ENCODE measurements at places on chromosomes 4 and X. TPM values are rescaled to one million over a fixed set of nuclear protein-coding genes. Genes with fewer than 3 reads are reported as not detected.

GRCh38 chr4:13516315-13516860 is 27.9 kb downstream of the NKX3-2 start:
- H3K27ac ChIP-seq: no peak overlapping the region
- H3K27me3 ChIP-seq: no peaks in the 10 kb centered on the region
- H3K36me3 ChIP-seq: no peaks in the 10 kb centered on the region
- H3K4me1 ChIP-seq: no peaks in the 10 kb centered on the region
- H3K4me3 ChIP-seq: no peak overlapping the region

GRCh38 chr4:8478371-8478770 is 37.8 kb downstream of the TRMT44 start:
- no peaks in the 10 kb centered on the region for H3K27me3 ChIP-seq
- H3K4me3 ChIP-seq: no peak overlapping the region
- no peak overlapping the region for H3K27ac ChIP-seq
- peaks cover 9% of the 10 kb centered on the region for H3K36me3 ChIP-seq

The PDCL2 gene
- total RNA-seq: not detected

The C1QTNF7 gene
- not detected for total RNA-seq

The PRRG3 gene
- not detected for total RNA-seq

DNA sequence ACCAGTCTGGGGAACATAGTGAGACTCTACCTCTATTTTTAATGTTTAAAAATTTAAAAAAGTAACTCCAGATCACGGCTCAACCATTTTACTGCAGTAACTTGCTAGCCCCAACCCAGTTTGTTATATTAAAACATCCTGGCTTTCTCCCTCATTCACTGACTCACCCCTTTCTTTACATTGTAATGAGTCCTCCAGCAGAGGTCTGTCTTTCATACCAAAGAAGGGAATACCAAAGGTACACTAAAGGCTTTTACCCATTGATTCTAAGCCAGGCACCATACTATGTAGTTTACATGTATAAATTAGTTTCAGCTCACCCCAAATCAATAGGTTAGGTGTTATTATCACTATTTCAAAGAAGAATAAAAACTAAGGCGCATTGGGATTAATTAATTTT is 286.9 kb downstream of the PACRGL start:
- no peak overlapping the region for H3K27ac ChIP-seq
- no peaks in the 10 kb centered on the region for H3K36me3 ChIP-seq
- no peaks in the 10 kb centered on the region for H3K27me3 ChIP-seq
- peaks cover 4% of the 10 kb centered on the region for H3K4me1 ChIP-seq

DNA sequence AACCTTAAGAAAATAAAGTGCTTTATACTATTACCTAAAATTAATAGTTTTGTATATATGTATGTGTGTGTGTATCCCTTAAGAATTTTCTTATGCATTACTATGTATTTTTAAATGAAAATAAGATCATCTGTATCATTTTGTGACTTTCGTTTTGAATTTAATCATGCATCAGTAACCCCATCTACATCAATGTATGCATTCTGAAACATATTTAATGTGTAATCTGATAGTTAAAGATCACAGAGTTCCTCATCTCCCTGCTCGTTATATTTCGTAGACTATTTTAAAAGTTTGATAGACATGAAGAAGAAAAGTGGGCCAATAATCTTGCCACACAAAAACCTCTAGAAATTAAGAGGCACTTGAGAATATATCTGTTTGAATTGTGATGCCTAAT is 7.4 kb downstream of the BMPR1B start:
- H3K27me3 ChIP-seq: peaks cover 3% of the 10 kb centered on the region
- no peaks in the 10 kb centered on the region for H3K4me1 ChIP-seq
- H3K36me3 ChIP-seq: no peaks in the 10 kb centered on the region
- H3K4me3 ChIP-seq: no peak overlapping the region
- H3K27ac ChIP-seq: no peak overlapping the region

The IL2RG gene
- 225 TPM for total RNA-seq

DNA sequence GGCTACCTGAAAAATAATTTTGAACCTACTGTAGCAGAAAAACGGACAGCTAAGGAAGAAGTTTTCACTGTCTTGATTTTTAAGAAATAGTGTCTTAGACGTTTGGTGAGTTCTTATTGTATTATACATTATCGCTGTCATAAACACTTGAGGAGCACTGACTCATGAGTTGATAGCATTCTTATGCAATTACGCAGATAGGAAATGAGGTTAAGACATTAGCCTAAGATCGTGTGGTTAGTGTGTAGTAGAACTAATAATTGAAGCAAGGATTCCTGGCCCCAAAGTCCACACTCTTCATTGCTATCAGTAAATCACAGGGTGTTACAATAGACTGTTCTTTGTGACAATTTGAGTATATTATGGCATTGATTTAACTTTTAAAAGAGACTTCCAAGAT is 238.1 kb downstream of the ARAP2 start:
- no peaks in the 10 kb centered on the region for H3K27me3 ChIP-seq
- DNase-seq: no peak
- H3K36me3 ChIP-seq: no peaks in the 10 kb centered on the region
- H3K27ac ChIP-seq: no peak overlapping the region

DNA sequence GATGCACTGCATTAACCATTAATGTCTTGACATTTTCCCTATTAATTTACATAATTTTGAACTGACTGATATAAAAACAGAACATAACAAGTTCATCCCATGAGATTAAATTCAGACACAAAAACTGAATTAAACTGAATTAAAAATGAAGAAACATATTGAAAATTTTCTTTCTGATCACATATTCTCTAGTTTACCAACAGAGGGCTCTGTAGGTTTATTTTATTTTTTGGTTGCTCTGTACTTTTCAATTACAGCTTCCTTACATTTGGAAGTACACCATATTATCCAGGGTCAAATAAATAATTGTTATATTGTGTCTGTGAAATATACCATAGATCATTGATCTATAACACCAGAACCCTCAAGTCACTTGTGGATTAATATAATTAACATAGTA is 27.3 kb upstream of the CT83 start:
- no peak overlapping the region for H3K27ac ChIP-seq
- H3K27me3 ChIP-seq: no peaks in the 10 kb centered on the region
- no peak overlapping the region for H3K4me3 ChIP-seq
- DNase-seq: no peak
- H3K36me3 ChIP-seq: no peaks in the 10 kb centered on the region

DNA sequence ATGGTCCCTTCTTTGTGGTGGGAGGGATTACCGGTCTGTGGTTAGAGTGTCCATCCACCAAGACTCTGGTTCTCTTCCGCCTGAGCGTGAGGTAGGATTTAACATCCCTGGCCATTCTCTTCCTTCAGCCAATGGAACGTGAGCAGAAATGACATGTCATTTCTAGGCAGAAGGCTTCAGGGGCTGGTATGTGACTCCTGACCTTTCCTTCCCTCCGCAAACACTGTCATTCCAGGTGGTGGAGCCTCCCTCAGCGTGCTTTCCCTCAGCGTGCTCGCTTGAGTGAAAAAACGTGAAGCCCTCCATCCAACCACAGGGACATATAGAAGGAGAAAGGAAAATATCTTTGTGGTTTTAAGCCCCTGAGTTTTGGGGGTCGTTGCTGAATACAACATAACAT is 34.0 kb upstream of the SLC10A4 start:
- DNase-seq: no peak
- no peaks in the 10 kb centered on the region for H3K4me1 ChIP-seq
- H3K4me3 ChIP-seq: no peak overlapping the region
- no peak overlapping the region for H3K27ac ChIP-seq

GRCh38 chr4:2402048-2402842 is 16.2 kb downstream of the ZFYVE28 start:
- peak; percentile 52 for DNase-seq
- H3K36me3 ChIP-seq: no peaks in the 10 kb centered on the region
- no peaks in the 10 kb centered on the region for H3K27me3 ChIP-seq
- peaks cover 33% of the 10 kb centered on the region for H3K4me1 ChIP-seq

The C4orf54 gene
- total RNA-seq: not detected

The QRFPR gene
- total RNA-seq: not detected

The NAP1L3 gene
- 7.7 TPM for total RNA-seq

- no peak overlapping the region for H3K4me3 ChIP-seq
- H3K27ac ChIP-seq: no peak overlapping the region
- DNase-seq: no peak
- no peaks in the 10 kb centered on the region for H3K4me1 ChIP-seq
These were observed 28.8 kb downstream of the ARHGAP10 start for GRCh38 chr4:147760695-147761094.

- no peaks in the 10 kb centered on the region for H3K36me3 ChIP-seq
- no peak for DNase-seq
- H3K4me1 ChIP-seq: peaks cover 53% of the 10 kb centered on the region
- peak overlapping the region; percentile 78 for H3K27ac ChIP-seq
- H3K4me3 ChIP-seq: peak overlapping the region; percentile 40
These were observed 355.0 kb upstream of the GATB start for GRCh38 chr4:152115794-152116193.

GRCh38 chrX:17441965-17442364 is 67.0 kb downstream of the NHS start:
- H3K27ac ChIP-seq: no peak overlapping the region
- H3K27me3 ChIP-seq: no peaks in the 10 kb centered on the region
- no peaks in the 10 kb centered on the region for H3K4me1 ChIP-seq

The ANXA10 gene
- not detected for total RNA-seq

The CXorf51B gene
- total RNA-seq: not detected

The PNMA6A gene
- total RNA-seq: 0.25 TPM

- H3K27me3 ChIP-seq: no peaks in the 10 kb centered on the region
- H3K4me3 ChIP-seq: no peak overlapping the region
- no peaks in the 10 kb centered on the region for H3K4me1 ChIP-seq
- no peak overlapping the region for H3K27ac ChIP-seq
- H3K36me3 ChIP-seq: no peaks in the 10 kb centered on the region
These were observed 357.7 kb upstream of the PCDH7 start for GRCh38 chr4:30362436-30362835.

DNA sequence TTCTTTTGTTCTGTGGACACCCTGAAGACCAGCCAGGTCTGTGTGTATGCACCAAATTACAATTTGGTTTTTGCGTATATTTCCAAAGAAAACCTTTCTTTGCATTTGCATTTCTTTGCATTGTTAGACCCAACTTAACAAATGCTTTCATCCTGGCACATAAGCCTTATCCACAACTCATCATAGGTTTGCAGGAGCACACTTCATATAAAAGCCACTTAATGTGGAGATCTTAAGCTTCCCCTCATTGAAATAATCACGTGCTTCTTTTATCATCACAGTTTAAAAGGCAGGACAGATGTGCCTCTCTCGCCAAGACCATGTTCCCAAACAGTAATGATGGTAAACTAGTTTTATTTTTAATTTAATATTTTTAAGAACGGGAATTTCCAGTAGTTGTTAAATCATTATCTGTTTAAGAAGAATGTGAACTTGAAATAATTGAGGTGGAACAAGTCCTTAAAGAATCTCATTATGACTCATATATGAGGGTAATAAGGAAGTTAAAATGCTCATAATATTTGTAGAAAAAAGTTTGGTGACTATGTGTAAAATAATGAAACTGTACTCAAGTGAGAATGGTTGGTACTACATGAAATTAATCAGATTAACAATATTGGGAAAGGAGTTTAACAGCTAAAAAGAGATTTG is 65.5 kb downstream of the GLRA3 start:
- H3K27ac ChIP-seq: no peak overlapping the region
- no peak overlapping the region for H3K4me3 ChIP-seq
- H3K4me1 ChIP-seq: no peaks in the 10 kb centered on the region
- H3K36me3 ChIP-seq: no peaks in the 10 kb centered on the region
- H3K27me3 ChIP-seq: no peaks in the 10 kb centered on the region

DNA sequence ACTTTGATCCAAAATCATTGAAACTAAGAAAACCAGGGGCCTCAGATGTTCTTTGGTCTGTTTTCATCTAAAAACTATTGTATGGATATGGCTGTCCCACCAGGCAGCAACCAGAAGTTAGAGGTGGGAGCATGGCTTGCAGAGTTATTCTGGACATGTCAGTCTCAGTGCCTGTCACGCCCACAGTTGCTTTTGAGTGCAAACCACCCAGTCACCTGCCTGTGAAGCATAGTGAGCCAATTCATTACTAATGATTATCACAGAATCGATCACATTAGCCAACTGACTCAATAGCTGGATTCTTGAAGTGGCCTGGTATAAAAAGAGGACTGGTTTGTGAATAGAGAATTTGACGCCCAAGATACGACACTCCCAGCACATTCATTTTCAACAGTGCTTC is 104.2 kb upstream of the SORBS2 start:
- no peak for DNase-seq
- no peaks in the 10 kb centered on the region for H3K27me3 ChIP-seq
- no peaks in the 10 kb centered on the region for H3K4me1 ChIP-seq

DNA sequence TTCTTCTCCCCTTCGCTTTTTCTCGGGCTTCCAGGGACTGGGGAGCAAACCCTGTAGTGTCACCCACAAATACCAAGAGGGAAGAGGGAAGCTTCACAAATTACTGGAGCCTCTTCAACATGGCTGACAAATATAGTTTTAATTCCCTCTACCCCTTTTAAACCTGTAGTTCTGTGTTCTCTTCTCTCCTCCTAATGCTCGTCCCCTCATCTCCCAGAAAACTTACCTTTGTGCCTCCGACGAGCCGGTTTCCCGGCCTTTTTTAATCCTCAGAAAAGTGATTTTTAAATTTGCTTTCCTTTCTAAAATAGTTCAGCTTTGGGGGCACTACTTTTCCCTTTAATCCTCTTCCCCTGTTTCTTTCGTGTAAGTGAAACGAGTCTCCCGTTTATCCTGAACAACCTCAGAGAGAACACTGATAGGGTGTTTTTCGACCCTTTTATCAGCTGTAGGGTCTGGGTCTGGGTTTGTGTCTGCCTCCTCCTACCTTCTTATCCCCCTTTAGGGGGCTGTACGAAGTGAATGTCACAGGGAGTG is 408 bp downstream of the TET2 start:
- H3K36me3 ChIP-seq: no peaks in the 10 kb centered on the region
- peaks cover 8% of the 10 kb centered on the region for H3K4me1 ChIP-seq
- DNase-seq: no peak
- no peaks in the 10 kb centered on the region for H3K27me3 ChIP-seq
- H3K27ac ChIP-seq: peak overlapping the region; percentile 46

DNA sequence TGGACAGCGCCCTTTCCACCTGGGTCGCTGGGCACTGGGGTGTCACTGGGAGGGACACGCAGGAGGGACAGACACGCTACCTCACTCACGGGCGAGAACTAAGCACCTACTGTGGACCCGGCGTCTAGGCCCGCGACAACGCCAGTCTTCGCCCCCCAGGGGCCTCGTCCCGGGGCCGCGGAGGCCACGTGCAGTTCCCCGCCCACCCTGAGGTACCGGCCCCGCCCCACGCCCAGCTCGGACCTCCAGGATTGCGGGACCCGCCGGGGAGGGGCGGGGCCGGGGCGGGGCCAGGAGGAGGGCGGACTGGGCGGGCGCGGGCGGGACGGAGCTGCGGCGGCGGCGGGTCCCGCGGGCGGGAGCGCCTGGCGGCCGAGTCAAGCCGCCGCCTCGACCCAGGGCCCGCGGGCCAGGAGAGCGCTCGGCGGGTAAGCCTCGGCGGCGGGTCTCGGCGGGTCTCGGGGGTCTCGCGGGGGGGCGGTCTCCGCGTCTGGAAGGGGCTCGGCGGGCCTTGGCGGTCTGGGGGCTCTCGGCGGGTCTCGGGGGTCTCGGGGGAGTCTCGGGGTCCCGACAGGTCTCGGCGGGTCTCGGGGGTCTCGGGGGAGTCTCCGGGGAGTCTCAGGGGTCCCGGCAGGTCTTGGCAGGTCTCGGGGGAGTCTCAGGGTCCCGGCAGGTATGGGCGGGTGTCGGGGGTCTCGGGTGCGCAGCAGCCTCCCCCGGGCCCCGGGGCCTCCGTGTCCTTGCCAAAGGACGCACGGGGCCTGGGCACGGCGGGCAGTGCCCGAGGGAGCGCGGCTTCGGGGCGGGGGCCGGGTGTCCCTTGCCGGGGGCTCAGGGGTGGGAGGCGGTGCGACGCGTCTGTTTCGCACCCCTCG is at the start of gene SH3BP2:
Gene SH3BP2, plus strand, starts transcription at position 375 of the 875 bp plus-strand sequence. CDS start 27,533 bp downstream, outside the sequence.
- peak within 1 kb of the TSS; percentile 65 for H3K4me3 ChIP-seq
- H3K27me3 ChIP-seq: no peaks in the 10 kb centered on the region
- H3K27ac ChIP-seq: peak within 1 kb of the TSS; percentile 21
- H3K4me1 ChIP-seq: peaks cover 83% of the 10 kb centered on the region

The CYLC1 gene
- not detected for total RNA-seq

Measured in CD4-positive, alpha-beta T cell (primary cell).